HEK293T (cell line): ENCODE measurements at places on chromosomes 3 and 15.

GRCh38 chr15:80157215-80157614 is 4.4 kb downstream of the FAH start:
- DNase-seq = no peak

- DNase-seq = no peak
Observed at GRCh38 chr15:70094690-70095311, 2.9 kb downstream of the TLE3 start.

DNA sequence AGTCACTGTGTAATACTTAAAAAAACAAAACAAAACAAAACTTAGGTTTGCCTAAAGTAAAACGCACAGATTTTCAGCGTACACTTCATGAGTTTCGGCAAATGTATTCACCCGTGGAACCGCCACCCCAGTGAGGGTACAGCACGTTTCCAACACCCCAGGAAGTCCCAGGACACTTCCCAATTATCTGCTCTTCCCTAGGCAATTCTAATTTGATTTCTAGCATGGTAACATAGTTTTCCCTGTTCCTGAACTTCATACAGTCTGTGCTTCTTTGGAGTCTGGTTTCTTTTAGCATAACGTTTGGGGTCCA is 497 bp upstream of the CLASP2 start:
- no peak for DNase-seq

DNA sequence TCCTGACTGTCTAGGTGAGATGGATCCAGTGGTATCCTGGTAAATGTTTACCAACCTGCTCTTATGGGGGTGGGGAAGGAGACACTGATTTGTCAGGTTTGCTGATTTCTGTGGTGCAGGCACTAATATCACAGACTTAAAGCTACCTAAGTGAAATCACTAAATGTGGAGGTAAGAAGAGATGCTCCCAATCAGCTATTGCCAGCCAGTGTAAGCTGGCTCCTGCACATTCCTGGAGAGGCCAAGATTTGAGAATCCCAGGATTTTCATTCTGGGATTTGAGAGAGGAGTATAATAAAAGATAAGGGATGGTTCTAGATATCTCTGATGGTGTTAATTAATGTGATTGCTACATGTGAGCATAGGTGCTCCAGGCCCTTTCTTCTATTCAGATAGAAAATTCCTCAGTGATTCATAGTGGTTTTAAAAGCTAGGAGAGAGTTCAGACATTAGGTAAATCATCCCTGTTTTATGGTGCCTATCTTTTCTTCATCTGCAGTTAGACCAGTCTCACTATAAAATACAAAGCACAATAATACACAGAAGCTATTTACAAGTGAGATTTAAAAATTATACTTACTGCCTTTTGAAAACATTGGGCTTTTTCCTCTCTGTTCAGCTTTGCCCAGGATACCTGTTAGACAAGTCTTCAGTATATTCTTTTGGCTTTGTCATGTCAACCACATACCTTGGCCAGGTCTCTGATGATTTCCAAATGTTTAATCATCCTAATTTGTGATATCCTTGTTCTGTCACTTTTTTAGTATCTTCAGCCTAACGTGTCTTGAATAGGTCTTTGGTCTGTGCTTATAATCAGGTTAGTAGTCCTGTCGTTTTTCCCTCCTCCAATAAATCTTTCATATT is 90.9 kb downstream of the MBNL1 start:
- no peak for DNase-seq

GRCh38 chr3:18883571-18883970 is 264.7 kb upstream of the KCNH8 start:
- DNase-seq = no peak

DNA sequence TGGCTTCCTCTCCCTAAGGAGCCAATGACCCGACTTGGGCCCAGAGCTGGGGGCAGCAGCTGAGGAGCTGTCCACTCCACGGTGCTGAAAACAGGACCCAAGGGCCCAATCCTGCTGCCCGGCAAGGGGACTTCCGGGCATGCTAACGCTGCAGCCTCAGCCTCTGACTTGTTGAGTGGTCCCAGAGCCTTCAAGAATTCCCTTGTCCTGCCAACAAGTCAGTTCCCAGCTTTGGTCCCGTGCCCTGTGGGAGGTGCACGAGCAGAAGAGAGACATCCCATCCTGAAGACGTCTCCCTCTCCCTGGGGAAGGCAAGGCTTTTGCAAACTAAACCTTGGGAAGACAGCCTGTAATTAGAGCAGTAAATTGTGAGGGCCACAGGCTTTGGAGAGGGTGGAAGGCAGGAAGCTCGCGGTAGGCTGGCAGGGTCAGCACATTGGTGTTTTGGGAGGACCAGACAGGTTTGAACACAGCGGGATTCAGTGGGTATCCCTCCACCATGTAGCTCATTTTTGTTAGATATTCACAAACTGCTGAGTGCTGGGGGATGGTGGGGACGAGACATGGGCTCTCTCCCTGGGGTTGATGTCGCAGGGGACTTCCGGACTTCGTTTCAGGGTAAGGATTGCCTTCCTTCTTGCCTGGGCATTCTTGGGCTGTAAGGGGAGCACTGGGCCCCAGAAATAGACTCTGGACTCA is 29.8 kb upstream of the PRR23E start:
- DNase-seq = peak; percentile 54

- no peak for DNase-seq
Observed at GRCh38 chr3:192063570-192063969, 602.6 kb downstream of the PYDC2 start.

DNA sequence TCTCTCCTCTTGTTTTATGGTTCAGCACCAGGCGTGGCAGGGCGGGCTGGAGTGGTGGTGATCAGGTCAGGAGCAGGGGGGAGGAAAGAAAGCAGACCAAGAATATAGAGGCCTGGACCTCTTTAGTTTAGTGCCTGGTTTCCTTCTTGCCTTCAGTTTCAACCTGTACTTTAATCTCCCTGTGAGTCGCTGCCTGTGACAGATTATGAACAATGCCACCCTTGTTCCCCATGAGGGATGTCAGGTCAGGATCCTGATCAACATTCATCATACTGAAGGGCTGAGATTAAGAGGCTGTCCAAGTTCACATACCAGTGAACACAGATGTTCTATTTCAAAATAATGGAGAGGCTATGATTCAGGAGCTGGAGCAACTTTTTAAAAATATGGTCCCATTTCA is 11.4 kb downstream of the ENTPD3 start:
- no peak for DNase-seq

GRCh38 chr3:141797819-141798447 is 34.7 kb downstream of the GRK7 start:
- no peak for DNase-seq

- DNase-seq = no peak
Observed at GRCh38 chr3:154314152-154314551, 10.1 kb downstream of the DHX36 start.

DNA sequence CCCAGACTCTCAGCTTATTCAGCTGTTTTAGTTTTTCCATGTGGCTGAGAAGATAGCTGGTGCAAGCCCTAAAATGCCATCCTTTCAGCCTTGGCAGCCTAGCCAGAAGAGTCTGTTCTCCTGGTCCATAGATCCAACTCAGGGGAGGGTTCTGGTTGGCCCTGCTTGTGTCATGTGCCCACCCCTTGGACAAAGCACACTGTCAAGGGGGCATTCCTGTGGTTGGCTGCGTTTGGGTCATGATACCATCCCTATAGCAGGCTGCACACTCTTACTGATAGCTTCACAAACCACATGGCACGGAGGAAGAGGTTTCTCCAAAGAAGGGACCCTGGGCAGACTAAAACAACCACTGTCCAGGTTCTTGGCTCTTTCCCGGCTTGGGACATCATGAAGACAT is 8.4 kb upstream of the FSTL1 start:
- no peak for DNase-seq

DNA sequence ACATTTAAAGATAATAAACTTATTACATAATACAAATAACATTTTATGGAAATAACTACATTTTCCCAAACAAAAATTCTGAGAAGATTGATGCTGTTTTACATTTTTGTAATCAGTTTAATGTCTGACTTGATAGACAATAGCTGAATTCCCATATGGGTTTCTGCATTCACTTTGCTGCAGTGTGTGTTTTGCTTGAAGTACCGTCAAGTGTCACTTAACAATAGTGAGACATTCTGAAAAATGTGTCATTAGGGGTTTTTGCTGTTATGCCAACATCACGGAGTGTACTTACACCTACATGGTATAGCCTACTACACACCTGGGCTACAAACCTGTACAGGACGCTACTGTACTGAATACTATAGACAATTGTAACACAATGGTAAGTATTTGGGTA is 57.5 kb downstream of the USF3 start:
- no peak for DNase-seq

DNA sequence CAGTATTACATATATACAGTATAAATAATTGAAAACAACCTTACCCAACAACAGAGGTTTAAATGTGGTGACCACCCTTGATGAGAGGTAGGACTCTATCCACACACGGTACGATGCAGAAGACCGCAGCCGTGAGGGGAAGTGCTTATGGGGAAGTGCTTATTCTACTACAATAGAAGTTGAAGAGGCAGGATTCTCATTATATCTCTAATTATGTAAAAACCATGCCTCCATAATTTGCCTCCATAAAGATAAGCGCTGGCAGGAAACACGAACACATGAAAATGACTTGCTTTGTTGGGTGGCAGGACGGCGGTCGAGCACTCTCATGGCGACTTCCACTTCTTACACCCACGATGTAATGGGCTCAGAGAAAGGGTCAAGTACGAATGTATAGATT is 7.2 kb upstream of the MUC13 start:
- no peak for DNase-seq

- DNase-seq = no peak
Observed at GRCh38 chr3:108091498-108092250, 843 bp upstream of the CD47 start.

GRCh38 chr3:31573036-31573779 is 40.5 kb downstream of the STT3B start:
- no peak for DNase-seq

GRCh38 chr3:8596321-8597218 is 48.0 kb downstream of the SSUH2 start:
- DNase-seq = no peak

- DNase-seq = no peak
Observed at GRCh38 chr3:156230278-156230900, 110.0 kb downstream of the KCNAB1 start.

DNA sequence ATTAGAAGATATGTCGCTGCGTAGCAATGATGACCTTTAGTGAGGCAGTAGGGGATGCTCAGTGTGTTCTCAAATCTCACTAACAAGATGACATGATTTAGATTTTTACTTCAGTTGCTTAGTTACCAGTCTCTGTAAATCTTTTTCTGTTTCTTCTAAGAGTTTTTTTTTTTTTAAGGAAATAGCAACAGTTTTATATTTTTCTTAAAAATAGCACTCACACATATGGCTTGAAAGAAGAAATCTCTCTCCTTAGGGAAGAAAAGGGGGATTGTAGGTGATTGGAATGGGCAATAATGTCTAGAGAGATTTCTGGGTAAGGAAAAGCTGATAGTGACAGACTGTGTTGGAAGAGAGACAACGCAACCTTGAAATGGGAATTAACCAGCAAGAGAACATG is 524.6 kb upstream of the ARPP21 start:
- DNase-seq = no peak

DNA sequence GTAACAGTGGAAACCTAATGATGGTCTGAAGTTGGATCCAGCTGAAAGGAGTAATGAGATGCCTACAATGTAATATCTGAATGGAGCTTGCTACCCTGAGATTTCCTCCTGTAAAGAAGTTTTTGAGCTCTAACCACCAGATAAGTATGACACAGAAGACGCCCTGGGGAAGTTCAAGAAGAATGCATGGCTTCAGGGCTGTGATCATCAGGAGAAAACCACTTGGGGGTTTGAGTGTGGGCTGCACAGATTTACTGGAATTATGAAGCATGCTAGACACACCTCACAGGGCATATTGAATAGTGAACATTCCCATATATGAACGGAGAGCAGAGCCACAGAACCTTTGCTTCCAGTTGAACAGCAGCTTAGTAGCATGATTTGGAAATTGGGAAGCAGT is 10.6 kb upstream of the CCDC80 start:
- DNase-seq = no peak

DNA sequence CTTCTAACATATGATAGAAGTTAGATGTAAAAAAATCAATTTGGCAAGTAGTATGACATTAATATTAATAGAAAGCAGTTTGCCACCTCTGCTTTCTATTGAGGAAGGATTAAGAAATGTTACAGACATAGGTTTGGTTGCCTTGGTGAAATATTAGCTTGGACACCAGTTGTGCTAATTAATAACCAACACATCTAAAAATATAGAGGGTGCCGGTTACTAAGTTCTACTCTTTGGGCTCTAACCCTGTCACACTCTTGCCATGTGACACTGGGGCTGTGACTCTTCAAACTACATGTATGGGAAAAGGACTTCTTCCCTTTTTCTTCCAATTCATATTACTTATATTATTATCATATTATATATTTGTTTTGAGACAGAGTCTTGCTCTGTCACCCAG is 64.4 kb downstream of the TRIM71 start:
- no peak for DNase-seq

DNA sequence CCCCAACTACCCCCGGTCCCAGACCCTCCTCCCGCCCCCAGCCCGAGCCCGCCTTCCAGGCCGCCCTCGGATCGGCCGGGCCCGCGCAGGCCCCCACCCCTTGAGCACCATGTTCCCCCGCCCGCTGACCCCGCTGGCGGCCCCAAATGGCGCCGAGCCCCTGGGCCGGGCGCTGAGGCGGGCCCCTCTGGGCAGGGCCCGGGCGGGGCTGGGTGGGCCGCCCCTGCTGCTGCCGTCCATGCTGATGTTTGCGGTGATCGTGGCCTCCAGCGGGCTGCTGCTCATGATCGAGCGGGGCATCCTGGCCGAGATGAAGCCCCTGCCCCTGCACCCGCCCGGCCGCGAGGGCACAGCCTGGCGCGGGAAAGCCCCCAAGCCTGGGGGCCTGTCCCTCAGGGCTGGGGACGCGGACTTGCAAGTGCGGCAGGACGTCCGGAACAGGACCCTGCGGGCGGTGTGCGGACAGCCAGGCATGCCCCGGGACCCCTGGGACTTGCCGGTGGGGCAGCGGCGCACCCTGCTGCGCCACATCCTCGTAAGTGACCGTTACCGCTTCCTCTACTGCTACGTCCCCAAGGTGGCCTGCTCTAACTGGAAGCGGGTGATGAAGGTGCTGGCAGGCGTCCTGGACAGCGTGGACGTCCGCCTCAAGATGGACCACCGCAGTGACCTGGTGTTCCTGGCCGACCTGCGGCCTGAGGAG is 472 bp downstream of the CHST14 start:
- DNase-seq = no peak

GRCh38 chr3:21059404-21059803 is 691.6 kb downstream of the ZNF385D start:
- no peak for DNase-seq

DNA sequence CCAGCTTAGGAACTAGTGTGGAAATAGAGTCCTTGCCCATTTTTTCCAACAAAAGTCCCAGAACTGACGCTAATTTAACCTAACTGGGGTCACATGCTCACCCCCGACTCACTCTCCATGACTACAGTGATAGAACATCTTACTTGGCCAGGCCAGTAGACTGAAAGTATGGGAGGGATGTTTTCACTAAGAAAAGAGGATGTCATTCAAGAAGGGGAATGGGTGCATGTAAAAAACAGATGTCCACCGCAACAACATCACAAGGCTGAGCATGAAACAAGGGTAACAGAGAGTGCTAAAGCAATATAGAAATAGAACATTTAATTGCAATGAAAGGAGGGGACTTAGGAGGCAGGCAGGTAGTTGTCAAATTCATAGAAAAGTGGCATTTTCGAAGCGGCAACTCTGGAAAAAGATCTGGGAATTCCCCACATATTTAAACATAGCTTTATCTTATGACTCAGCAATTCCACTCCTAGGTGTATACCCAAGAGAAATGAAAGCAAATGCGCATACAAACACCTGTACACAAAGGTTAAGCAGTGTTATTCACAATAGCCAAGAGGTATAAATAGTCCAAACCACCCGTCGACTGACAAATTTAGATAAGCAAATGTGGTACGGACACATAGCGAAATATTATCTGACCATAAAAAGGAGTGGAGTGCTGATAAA is 41.1 kb upstream of the UBE2E2 start:
- no peak for DNase-seq
